Left renal pelvis (tissue), 4 donors: ENCODE measurements at places on chromosomes 11 and 22.

- DNase-seq = no peak
These were observed 900.0 kb downstream of the JRKL start for GRCh38 chr11:97289823-97290222.

- no peak for DNase-seq
These were observed 907 bp downstream of the MCHR1 start for GRCh38 chr22:40679964-40680818.

DNA sequence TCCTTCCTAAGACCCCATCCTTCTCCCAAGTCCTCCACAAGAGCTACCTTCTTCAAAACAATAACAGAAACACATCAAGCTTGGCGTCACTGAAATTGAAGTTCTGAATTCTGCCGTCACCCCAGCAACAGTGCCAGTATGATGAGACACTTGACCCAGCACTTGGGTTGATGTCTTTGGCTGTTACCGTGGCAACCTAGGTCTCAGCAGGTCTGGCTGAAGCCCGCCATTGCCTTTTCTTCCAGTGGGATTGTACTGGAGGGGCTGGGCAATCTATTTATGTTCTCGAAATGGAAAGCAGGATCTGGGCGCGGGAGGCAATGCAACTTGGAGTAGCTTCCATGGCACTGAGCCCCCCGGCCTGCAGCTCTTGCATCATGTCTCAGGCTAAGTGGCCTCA is 23.8 kb downstream of the NPTXR start:
- DNase-seq = no peak

DNA sequence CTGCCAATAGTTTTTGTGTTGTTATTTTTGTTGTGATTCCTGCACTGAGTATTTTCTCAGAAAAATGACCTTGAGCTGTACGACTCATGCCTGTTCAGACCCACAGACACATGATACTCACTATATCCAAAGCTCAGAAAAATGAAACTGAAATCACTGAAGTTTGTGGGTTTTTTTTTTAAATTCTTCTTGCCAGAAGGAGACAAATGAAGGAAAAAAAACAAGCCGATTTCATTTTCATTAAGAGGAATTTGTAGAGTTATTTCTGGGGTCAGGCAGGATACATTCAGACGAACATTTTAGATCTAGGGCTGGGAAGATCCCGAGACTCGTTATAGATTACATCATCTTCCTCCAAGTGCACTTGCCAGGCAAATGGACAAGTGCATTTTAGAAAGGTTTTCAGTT is 60.4 kb downstream of the BMAL1 start:
- no peak for DNase-seq

DNA sequence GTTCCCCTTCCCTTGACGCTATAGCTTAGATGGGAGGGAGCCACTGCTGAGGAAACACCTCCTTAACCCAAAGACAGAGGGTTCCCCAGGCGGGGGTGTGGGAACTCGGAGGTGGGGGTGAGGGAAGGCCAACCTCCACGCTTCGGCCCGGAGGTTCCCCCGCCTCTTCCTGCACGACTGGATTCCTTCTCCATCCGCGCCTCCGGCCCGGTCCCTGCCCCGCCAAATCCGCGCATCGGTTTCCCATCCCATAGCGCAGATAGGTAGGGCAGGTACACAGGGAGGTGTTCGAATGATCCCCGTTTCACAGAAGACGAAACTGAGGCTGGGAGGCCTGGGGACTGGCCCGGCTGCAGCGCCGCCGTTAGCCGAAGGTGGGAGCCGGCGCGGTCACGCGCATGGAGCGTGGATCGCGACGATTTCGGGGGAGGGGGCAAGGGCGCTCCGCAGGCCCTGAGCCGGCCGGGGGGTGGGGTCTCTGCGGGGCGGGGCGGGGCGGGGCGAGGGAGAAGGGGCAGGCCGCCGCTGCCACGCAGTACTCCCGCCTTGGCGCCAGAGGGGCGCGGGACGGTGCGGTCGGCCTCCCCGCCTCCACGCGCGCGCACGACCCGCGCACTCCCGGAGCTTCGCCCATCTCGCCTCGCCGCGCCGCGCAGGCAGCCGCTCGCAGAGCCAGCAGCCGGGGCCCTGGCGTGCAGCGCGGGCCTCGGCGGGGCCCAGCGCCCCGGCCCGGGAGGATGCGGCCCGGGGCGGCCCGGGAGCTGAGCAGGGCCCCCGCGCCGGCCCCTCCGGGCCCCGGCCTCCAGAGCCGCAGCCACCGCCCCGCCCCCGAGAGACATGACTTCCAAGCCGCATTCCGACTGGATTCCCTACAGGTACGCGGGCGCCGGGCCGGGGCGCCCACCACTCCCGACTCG is at the start of gene TUB:
Gene TUB, plus strand, starts transcription at position 538 of the 917 bp plus-strand sequence. Its CDS starts 300 bp downstream, at position 838.
- DNase-seq = no peak

DNA sequence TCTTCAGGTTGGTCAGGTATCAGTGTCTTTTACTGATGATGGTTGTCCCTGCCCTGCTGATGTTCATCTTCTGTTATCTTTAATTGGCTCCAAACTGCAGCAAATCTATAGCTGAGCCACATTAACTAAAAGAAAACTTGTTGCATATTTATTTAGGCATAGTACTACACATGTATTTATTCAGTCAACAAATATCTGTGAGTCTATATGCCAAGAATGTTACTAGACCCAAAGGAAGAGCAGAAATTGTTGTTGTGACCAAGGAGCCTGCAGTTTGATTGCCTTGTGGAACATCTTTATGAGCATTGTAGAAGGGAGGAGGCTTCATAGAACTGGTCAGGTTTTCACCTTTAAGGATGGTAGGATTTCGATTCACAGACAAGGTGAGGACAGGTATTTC is 10.1 kb downstream of the BMAL1 start:
- DNase-seq = no peak

DNA sequence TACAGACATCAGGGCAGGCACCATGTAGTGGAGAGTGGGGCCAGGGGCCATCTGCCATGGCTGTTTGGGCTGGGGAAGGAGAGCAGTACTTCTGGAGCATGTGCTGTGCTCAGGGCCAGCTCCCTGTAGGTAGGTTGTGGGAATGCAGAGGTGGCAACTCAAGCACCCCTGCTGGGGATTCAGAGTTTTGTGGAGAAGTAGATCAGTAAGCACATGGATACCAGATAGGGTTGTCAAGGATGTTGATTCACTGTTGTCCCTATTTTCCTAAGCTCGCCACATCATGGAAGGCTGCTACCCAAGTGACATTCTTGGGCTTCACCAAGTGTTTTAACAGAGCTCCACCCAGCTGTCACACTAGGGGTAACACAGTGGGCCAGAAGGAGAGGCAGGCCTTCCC is 67.2 kb downstream of the BMAL1 start:
- DNase-seq = no peak

GRCh38 chr22:46359362-46359761 is 23.8 kb downstream of the TRMU start:
- DNase-seq = no peak

GRCh38 chr22:30743257-30744020 is 48.8 kb downstream of the OSBP2 start:
- no peak for DNase-seq

DNA sequence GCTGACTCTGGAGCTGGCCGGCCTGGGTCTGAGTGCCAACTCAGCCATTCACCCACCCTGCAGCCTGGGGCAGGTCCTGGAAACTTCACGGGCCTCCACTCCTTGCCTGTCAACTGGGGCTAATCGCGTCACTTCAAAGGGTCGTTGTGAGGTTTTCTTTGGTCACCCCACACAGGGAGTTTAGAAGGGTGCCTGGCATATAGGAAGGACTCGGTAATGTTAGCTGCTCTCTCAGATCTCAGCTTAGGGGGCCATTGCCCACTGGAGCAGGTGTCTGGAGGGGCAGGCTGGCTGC is 7.3 kb downstream of the INCENP start:
- no peak for DNase-seq

DNA sequence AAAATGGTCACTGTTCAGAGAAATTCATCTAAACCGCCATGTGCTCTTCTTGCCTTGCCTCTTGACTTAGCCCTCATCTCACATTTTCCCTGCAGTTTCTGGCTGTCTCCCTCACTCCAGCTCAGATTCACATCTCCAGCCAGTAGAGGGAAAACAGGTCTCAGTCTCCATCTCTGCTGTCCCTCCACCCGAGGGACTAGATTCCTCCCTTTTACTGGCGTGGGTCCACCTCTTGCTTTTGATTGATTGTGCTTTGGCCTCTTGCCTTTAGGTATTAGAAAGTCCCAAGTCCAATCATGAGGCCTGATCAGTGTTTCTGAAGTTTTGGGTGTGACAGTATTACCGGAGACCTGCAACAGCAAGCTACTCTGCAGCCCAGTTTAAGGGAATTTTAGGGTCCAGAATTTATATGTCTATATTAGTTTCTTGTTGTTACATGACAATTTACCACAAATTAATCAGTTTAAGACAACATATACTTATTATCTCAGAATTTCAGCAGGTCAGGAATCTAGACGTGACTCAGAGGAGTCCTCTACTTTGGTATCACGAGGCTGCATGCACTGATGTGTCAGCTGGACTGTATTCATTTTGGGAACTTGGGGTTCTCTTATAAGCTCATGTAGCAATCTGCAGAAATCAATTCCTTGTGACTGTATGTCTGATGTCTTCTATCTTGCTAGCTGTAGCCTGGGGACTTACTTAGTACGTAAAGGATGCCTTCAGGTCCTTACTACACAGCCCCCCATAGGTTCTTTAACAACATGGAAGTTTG is 805.2 kb upstream of the CCDC90B start:
- DNase-seq = no peak

DNA sequence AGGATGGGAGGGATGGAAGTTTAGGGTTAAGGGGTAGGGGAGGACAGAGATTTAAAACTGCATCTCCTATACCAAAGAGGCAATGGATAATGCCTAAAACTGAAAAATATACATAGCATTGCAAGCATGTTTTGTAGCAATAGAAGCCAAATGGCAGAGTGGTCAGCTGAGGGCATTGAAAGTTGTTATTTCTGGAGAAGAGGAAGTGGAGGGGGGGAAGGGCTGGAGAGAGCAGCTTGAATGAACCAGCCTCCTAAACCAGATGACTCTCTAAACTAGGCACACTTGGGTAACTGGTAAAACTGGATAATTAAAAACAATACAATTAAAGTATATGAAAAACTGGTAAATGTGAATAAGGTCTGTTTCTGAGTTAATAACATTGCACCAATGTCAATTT is 70.3 kb upstream of the TP53I11 start:
- no peak for DNase-seq

DNA sequence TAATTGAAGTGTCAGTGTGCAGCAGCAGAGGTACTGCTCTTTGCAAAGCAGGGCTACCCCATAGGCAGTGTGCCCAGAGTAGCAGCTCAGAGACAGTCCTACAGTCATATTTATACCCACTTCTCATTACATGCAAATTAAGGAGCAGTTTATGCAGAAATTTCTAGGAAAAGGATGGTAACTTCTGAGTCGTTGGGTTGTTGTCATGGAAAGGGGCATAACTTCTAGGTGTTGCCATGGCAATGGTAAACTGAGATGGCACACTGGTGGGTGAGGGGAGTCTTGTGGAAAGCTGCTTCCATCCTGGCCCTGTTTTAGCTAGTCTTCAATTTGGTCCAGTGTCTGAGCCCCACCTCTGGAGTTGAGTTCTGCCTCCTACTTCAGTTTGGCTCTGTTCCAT is 77.4 kb downstream of the MN1 start:
- no peak for DNase-seq

DNA sequence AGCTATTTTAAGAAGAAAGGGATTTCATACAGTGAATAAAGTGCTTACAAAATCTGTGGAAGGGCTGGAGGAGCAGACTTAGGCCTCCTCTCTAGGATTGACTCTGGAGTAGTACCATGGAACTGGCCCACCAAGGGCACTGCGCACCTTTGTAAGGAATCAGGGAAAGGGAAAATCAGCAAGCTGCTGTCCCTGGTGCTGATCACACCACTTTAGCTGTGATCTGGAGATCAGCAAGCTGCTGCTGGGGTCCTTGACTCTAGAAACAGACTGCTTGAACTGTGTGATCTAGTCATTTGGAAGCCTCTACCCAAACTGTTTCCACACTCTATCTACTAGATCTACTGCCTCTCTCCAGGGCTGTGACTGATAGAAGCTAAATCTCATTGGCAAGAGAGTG is 18.4 kb upstream of the TECTA start:
- DNase-seq = peak; percentile 12

- DNase-seq = no peak
These were observed 1217.9 kb downstream of the LRRC4C start for GRCh38 chr11:40241524-40242051.

- no peak for DNase-seq
These were observed 1.2 kb downstream of the ACAD8 start for GRCh38 chr11:134254433-134255183.

DNA sequence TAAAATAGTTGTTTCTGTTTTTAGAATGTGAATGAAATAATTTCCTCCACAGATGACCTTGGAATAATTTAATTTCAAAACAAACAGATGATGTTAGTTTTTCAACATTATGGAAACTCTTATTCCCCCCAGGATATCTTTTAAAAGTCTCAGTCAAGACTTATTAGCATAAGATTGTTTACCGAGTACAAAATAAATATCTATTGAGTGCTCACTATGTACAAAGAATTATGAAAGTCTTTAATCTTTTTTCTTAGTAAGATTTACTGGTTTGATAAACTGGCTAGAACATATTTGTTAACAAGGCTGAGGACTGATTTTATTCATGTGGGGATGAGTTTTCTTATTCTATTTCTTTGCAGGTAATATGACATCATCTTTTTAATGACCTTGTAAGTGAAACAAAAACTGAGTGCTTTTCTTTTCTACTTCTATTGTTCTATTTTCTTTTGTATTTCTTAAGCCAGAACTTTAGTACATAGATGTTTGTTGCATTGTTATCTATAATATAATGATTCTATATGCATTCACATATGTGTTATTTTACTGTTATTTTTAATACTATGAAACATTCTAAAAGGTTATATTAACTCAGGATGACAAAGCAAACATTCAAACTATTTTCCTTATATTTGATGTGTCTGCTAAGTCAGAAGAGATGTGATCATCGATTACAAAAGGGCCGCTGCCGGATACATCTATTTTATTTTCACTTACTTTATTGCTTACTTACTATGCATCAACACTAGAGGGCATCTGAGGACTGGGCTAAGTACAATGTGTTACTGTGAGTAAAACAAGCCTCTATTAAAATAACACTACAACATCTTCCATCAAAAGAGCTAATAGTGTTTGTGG is 111.0 kb upstream of the ARHGAP42 start:
- DNase-seq = no peak

DNA sequence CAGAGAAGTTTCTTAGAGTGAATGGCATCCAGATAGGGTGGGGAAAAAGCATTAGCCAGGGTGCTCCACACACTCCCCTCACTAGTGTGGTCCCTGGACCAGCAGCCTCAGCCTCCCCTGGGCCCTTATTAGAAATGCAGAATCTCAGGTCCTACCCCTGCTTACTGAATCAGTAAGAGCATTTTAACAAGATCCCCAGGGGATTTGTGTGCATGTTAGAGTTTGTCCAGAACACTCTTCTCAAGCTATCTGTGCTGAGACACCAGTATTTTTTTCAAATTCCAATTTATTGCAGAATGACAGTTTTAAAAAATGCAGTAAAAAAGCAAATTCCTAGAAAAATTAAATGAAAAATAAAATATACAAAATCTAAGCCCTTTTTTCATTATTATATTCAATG is 123.1 kb downstream of the MIAT start:
- DNase-seq = no peak
